Left renal pelvis (tissue), 4 donors: ENCODE measurements at places on chromosomes 12 and 14. TPM values are rescaled to one million over a fixed set of nuclear protein-coding genes. Genes with fewer than 3 reads are reported as not detected.

MIPOL1 gene
- 6.3 TPM for polyA plus RNA-seq

KRT83 gene
- polyA plus RNA-seq: not detected

CEBPE gene
- 0.23 TPM for polyA plus RNA-seq

KITLG gene
- polyA plus RNA-seq: 17.9 TPM

EDDM3A gene
- polyA plus RNA-seq: not detected
